ENCODE measurements at places on chromosomes 2 and 18. TPM values are rescaled to one million over a fixed set of nuclear protein-coding genes. Genes with fewer than 3 reads are reported as not detected.

TCF23 gene
- not detected for total RNA-seq

LYG1 gene
- 1.8 TPM for total RNA-seq

CHRNG gene
- total RNA-seq: not detected

ZBTB7C gene
- 1.0 TPM for total RNA-seq

IKZF2 gene
- 15.5 TPM for total RNA-seq

DOK1 gene
- total RNA-seq: 11.1 TPM

ELOA2 gene
- not detected for total RNA-seq

ASIC4 gene
- total RNA-seq: not detected

NEU4 gene
- not detected for total RNA-seq

TMEM37 gene
- total RNA-seq: 64.1 TPM

ABCG5 gene
- not detected for total RNA-seq

FMNL2 gene
- total RNA-seq: 96.7 TPM

CFAP221 gene
- total RNA-seq: 1.3 TPM

UGT1A4 gene
- total RNA-seq: not detected

COL6A3 gene
- 432 TPM for total RNA-seq

E2F6 gene
- total RNA-seq: 20.5 TPM

G6PC2 gene
- total RNA-seq: not detected

CAVIN2 gene
- 41.0 TPM for total RNA-seq

DAPL1 gene
- total RNA-seq: 1.7 TPM

RABL2A gene
- 11.7 TPM for total RNA-seq

UNC80 gene
- total RNA-seq: under 0.01 TPM

IL1RL1 gene
- total RNA-seq: 18.3 TPM

NCKAP1 gene
- total RNA-seq: 131 TPM

MC5R gene
- not detected for total RNA-seq

OR6B2 gene
- total RNA-seq: not detected

LINC00305 gene
- total RNA-seq: not detected

C2orf78 gene
- total RNA-seq: not detected

KCNJ3 gene
- not detected for total RNA-seq

PDK1 gene
- total RNA-seq: 17.6 TPM

GRHL1 gene
- total RNA-seq: 1.9 TPM

DAW1 gene
- total RNA-seq: 0.68 TPM

TET3 gene
- total RNA-seq: 8.6 TPM

MPP4 gene
- 0.85 TPM for total RNA-seq

CCDC74A gene
- total RNA-seq: 6.3 TPM

SERPINB8 gene
- total RNA-seq: 22.5 TPM

SPATA3 gene
- total RNA-seq: not detected

MYL12A gene
- total RNA-seq: 829 TPM

LGALSL gene
- 25.6 TPM for total RNA-seq

C18orf54 gene
- total RNA-seq: 3.1 TPM

HOXD1 gene
- 0.51 TPM for total RNA-seq

BABAM2 gene
- total RNA-seq: 38.3 TPM

GPR35 gene
- total RNA-seq: not detected

Measured in subcutaneous adipose tissue (tissue), 4 donors.